ENCODE measurements at places on chromosomes 5 and 9. TPM values are rescaled to one million over a fixed set of nuclear protein-coding genes. Genes with fewer than 3 reads are reported as not detected.

Gene SV2C
- total RNA-seq, result not detected

GRCh38 chr9:89095761-89096528, 82.7 kb downstream of the SHC3 start:
- H3K36me3 ChIP-seq, result no peaks in the 10 kb centered on the region
- peaks cover 7% of the 10 kb centered on the region for H3K4me1 ChIP-seq
- H3K4me3 ChIP-seq, result no peak overlapping the region
- no peaks in the 10 kb centered on the region for H3K27me3 ChIP-seq
- DNase-seq, result no peak

DNA sequence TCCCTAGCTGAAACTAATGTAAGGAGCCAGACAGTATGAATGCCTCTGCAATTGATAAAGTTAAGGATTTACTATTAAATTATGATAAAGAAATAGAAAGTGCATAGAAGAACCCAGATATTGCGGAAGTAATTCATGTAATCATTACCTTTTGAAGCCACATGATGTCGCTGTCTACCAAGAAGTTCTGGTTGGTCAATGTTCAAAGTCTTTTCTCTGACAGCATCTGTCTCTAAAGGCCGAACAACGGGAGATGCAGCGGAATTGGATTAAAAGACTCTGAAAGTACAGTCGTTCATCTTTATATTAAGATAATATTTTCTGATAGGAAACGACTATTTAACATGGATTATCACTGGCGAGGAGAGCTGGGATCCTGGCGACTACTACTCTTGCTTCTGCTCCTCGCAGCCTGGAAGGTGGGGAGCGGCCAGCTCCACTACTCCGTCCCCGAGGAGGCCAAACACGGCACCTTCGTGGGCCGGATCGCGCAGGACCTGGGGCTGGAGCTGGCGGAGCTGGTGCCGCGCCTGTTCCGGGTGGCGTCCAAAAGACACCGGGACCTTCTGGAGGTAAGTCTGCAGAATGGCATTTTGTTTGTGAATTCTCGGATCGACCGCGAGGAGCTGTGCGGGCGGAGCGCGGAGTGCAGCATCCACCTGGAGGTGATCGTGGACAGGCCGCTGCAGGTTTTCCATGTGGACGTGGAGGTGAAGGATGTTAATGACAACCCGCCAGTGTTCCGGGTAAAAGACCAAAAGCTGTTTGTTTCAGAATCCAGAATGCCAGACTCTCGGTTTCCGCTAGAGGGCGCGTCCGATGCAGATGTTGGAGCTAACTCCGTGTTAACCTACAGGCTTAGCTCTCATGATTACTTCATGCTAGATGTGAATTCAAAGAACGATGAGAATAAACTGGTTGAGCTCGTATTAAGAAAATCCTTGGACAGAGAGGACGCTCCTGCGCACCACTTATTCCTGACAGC, at the start of gene PCDHA8:
Gene PCDHA8, plus strand, starts transcription at position 210 of the 985 bp plus-strand sequence. Its CDS starts 135 bp downstream, at position 345.
- H3K4me1 ChIP-seq, result no peaks in the 10 kb centered on the region
- H3K36me3 ChIP-seq, result no peaks in the 10 kb centered on the region
- no peak within 1 kb of the TSS for H3K4me3 ChIP-seq
- H3K27me3 ChIP-seq, result peaks cover 46% of the 10 kb centered on the region
- no peak within 1 kb of the TSS for H3K27ac ChIP-seq
- DNase-seq, result no peak

GRCh38 chr5:37637165-37637845, 202.5 kb downstream of the GDNF start:
- no peaks in the 10 kb centered on the region for H3K27me3 ChIP-seq
- no peak overlapping the region for H3K4me3 ChIP-seq
- H3K36me3 ChIP-seq, result no peaks in the 10 kb centered on the region
- H3K27ac ChIP-seq, result no peak overlapping the region
- no peaks in the 10 kb centered on the region for H3K4me1 ChIP-seq
- no peak for DNase-seq

Gene INSL6
- total RNA-seq, result not detected

GRCh38 chr5:643351-643801, 31.2 kb downstream of the CEP72 start:
- DNase-seq, result no peak
- peaks cover 12% of the 10 kb centered on the region for H3K36me3 ChIP-seq
- no peaks in the 10 kb centered on the region for H3K4me1 ChIP-seq
- no peak overlapping the region for H3K27ac ChIP-seq
- H3K27me3 ChIP-seq, result no peaks in the 10 kb centered on the region
- H3K4me3 ChIP-seq, result no peak overlapping the region

Gene SPINK6
- not detected for total RNA-seq

DNA sequence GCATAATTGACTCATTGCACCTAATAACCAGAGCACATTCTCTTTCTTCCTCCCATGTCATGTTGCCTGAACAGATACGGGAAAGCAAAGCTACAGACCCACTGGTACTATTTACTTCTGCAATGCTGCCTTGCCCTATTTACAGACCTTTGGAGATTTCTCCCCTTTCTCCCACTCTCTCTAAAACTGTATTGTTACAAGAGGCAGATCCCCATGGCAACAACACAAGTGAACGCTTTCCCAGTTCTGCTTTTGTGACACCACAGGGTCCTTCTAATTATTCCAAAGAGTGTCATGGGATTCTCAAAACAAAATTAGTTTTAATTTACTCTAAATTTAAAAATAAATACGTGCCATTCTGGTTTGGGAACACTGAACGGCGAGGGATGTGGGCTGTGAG, 104.7 kb downstream of the KCTD16 start:
- H3K4me1 ChIP-seq, result no peaks in the 10 kb centered on the region
- H3K27ac ChIP-seq, result no peak overlapping the region
- DNase-seq, result peak; percentile 14
- no peaks in the 10 kb centered on the region for H3K36me3 ChIP-seq
- no peak overlapping the region for H3K4me3 ChIP-seq

GRCh38 chr9:69744688-69745380, 15.0 kb downstream of the PTAR1 start:
- no peak overlapping the region for H3K27ac ChIP-seq
- no peaks in the 10 kb centered on the region for H3K27me3 ChIP-seq
- peaks cover 29% of the 10 kb centered on the region for H3K4me1 ChIP-seq
- peaks cover 53% of the 10 kb centered on the region for H3K36me3 ChIP-seq
- no peak overlapping the region for H3K4me3 ChIP-seq

Gene DAB2
- 66.5 TPM for total RNA-seq

Gene MEF2C
- total RNA-seq, result 22.8 TPM

DNA sequence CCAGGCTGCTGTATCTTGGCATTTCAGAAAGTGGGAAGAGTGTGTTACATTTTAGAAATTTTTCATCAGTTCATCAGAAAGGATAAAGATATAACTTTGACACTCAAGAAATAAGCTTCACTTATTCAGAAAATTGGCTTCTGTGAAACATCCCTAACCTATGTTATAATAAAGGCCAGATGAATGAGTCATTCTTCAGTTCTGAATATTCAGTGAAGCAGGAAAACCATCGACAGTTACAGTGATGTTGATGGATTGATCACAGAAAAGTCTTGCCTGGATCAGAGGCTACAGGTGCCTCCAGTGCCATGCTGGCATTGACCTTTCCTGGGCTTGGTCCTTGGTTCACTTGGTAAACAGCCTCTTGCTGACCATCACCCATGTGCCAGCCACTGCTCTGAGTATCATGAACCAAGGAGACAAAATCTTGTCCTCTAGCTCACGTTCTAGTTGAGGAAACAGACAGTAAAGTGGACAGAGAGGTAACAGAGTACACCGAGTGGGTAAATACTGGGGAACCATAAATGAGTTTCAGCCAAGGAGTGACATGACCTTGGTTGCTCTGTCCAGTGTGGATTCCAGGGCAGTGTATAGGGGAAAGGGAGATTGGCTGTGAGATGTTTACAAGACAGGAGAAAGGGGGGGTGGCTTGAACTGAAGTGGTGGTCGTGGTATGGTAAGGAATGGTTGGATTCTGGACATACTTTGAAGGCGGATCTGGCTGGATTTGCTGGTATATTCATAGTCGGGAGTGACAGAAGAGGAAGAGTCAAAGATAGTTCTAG, 98.6 kb downstream of the AMBP start:
- peaks cover 4% of the 10 kb centered on the region for H3K4me1 ChIP-seq
- H3K27me3 ChIP-seq, result no peaks in the 10 kb centered on the region
- peaks cover 3% of the 10 kb centered on the region for H3K36me3 ChIP-seq
- no peak for DNase-seq

Gene ACOT12
- total RNA-seq, result not detected

Gene RNF183
- total RNA-seq, result 0.43 TPM

GRCh38 chr9:133401588-133401987, 16.2 kb downstream of the REXO4 start:
- no peaks in the 10 kb centered on the region for H3K27me3 ChIP-seq
- no peak for DNase-seq
- no peak overlapping the region for H3K4me3 ChIP-seq
- H3K4me1 ChIP-seq, result no peaks in the 10 kb centered on the region
- H3K36me3 ChIP-seq, result peaks cover 34% of the 10 kb centered on the region

Gene DOK3
- total RNA-seq, result not detected

- peaks cover 37% of the 10 kb centered on the region for H3K36me3 ChIP-seq
- no peak for DNase-seq
- H3K27me3 ChIP-seq, result no peaks in the 10 kb centered on the region
- no peak overlapping the region for H3K27ac ChIP-seq
- no peak overlapping the region for H3K4me3 ChIP-seq
These were observed 14.7 kb downstream of the KLHL9 start for GRCh38 chr9:21320465-21320864.

Gene SURF2
- total RNA-seq, result 5.1 TPM

Gene TMEFF1
- total RNA-seq, result not detected

Gene ELL2
- 26.8 TPM for total RNA-seq

- no peak for DNase-seq
- no peak overlapping the region for H3K4me3 ChIP-seq
- H3K27me3 ChIP-seq, result peaks cover 92% of the 10 kb centered on the region
- no peak overlapping the region for H3K27ac ChIP-seq
- no peaks in the 10 kb centered on the region for H3K36me3 ChIP-seq
These were observed 4.5 kb downstream of the LMX1B start for GRCh38 chr9:126618190-126618584.

DNA sequence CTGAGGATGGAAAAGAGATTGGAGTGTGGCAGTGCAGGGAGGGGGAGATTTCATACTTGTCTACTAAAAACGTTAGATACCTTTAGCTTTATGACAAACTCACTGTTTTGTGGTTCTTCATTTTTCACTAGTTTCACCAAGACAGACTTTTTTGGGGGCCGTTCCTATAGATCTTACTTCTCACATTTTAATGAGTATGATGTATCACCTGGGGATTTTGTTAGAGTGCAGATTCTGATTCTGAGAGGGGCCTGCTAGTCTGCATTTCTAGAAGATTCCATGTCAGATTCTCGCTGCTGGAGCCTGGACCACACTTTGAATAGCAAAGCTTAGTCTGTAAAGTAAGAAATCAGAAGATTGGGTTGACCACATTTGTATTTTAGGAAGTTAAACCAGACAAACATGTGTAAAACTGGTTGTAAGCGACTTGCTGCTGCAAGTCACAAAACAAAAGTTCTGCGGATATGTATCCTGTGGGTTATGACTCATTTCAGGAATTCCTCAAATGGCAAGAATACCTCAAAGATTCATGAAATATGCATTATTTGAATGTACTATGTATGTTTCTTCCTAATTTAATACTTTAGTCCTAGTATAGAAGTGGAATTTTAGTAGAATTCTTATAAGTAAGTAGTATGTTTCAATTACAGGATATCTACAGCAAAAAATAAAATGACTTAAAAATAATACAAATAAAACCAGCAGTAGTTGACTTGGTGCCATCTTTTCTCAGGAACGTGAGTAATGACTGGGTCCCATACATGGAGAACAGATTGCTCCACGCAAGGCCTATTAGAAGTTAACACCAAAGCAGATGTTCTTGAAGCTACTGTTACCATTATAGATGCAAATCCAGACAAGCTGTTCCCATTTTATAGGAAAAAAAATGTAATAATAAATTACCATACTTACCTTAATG, 27.8 kb downstream of the NFIL3 start:
- H3K4me3 ChIP-seq, result no peak overlapping the region
- DNase-seq, result no peak
- no peaks in the 10 kb centered on the region for H3K27me3 ChIP-seq
- H3K36me3 ChIP-seq, result no peaks in the 10 kb centered on the region
- no peak overlapping the region for H3K27ac ChIP-seq
